ENCODE measurements at places on chromosomes 1 and 21.
A peak's percentile ranks its signal among the peaks of the same experiment; 100 is the strongest.

GRCh38 chr1:85580872-85581801 is 576 bp downstream of the CCN1 start:
- peak; percentile 15 for DNase-seq

DNA sequence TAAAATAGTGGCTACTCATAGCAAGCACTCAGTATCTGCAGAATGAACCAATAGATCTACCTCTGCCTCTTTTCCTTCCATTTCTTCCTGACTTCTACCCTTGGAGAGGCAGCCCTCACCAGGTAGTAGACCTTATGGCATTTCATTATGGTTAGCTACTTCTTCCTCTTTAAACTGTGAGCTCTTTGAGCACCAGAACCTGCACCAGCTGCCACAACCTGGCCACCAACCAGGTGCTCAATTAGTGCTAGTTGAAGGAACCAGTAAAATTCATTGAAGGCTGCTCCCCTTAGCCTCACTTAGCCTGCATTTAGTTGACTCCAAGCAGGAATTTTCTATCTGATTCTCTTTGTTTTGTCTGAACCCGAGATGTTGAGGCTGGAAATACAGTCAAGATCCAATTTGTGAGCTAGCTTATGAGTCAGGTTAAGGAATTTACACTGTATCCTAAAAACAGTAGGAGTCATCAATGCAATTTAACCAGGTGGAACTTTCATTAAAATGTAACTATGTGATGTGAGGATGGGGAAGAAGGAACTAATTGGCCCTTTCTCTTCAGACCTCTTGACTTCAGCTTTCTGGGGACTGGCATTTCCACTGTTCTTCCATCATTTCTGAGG is 81.5 kb upstream of the UBE2U start:
- DNase-seq: no peak

GRCh38 chr1:25046194-25046532 is 116.1 kb upstream of the RUNX3 start:
- DNase-seq: no peak

- no peak for DNase-seq
Observed at GRCh38 chr1:160436966-160437365, 36.6 kb downstream of the VANGL2 start.

DNA sequence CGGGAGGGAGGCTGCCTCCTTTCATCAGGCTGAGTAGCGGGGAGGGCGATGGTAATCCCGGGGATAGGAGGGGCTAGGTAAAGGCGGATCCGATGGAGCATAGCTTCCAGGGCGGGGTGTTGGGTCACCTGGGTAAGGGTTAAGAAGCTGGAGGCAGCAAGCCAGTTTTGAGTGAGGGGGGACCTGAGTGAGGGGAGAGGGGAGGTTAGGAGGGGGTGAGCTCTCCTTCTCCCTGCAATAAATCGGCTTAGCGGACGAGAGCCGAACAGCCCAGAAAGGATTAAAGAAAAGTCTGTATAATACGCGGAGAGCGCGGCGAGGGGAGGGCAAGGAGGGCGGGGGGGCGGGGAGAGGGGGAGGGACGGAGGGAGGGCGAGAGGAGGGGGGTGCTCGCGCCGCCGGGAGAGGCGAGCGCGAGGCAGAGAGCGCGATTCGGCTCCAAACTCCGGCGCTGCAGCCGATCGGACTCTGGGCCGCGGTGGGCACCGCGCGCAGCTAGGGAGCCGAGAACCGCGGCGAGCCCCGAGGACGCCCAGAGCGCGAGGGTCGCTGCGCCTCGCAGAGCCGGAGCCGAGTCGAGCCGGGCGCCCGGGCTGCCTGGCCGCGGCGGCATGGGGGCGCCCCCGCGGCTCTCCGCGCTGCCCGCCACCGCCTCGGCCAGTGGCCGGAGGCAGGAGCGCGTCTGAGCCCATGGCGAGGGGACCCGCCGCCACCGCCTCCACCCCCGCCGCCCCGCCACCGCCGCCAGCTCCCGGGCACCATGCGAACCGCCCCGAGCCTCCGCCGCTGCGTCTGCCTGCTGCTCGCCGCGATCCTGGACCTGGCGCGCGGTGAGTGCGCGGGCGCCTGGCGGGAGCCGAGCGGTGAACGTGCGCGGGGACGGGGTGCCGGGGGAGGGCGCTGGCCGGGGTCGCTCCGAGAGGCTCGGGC is at the start of gene IGSF21:
Gene IGSF21, plus strand, starts transcription at position 430 of the 930 bp plus-strand sequence. Its CDS starts 331 bp downstream, at position 761.
- DNase-seq: no peak

DNA sequence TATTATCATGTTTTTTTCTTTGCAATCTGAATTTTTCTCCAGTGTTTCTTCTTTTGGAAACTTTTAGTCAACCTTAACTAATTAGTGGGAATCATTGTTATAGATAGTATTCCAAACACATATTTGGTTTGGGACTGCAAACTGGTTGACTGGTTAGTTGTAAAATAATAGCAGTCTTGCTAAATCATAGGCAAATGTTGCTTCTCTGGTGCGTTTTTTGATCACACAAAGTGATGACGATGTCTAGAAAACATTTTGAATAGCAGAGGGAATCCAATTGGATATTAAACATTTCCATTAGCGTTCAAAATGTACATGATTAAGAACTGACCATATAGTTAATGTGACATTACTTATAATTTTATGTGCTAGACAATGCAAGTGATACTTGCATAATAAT is 4.5 kb downstream of the DNAJB4 start:
- DNase-seq: no peak

DNA sequence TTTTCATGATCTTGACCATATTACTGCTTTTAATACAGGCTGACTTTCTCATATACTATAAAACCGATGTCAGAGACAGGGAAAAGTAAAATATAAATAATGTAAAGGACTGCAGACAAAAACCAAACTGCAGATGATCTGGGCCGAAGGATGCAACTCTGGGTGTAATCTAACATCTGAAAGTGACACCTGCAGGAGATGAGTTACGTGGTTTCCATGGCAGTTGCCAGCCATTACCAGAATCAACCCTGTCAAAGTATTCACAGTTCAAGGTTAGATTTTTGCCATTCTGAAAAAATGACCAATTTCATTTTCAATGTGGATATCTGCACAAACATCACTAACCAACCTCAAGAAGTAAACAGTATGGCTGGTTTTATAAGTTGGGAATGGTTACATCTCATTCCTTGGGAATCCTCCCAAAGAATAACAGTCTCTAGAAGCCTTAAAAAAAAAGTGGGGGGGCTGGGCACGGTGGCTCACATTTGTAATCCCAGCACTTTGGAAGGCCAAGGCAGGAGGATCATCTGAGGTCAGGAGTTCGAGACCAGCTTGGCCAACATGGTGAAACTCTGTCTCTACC is 27.7 kb downstream of the DNAJC11 start:
- no peak for DNase-seq

DNA sequence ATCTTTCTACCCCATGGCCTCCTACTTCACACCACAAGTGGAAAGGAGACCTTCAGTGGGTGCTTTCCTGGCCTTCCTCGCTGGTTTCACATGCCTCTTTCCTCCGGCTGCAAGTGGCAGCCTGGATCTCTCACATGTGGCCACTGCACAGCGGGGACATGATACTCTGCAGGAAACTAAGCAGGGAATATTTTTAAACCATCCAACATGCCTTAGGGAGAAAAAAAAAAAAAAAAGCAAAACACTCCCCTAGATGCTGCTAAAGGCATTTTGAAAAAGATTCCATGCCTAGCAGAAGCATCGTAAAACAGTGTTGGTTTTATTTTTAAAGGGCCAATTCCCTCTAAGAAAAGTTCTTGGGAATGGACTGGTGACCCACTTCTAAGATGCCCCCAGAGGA is 12.2 kb upstream of the GJA5 start:
- no peak for DNase-seq

- no peak for DNase-seq
Observed at GRCh38 chr1:204571128-204571527, 54.9 kb downstream of the MDM4 start.

DNA sequence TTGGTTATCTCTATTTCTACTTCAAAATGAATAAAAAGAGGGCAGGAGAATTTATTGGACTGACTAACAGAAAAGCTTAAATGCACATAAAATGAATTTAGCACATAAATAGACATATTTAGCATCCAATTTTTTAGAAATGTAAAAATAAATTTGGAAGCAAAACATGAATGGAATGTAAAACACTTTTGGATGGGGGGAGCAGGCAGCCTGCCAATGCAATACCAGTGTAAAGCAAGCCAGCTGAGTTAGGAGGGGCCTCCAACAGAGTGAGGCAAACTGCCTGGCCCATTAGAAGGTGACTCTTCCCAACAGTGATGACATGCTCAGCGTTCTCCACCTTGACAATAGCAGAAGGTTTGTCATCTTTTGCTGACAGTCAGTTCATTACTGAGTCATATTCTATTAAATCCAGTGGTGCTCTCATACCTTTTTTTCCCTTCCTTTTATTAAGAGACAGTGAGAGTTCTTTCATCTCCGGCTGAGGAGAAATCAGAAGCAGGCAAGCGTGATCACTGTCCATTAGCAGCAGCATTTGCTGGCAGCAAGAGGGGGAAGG is 19.5 kb upstream of the EXO1 start:
- no peak for DNase-seq

DNA sequence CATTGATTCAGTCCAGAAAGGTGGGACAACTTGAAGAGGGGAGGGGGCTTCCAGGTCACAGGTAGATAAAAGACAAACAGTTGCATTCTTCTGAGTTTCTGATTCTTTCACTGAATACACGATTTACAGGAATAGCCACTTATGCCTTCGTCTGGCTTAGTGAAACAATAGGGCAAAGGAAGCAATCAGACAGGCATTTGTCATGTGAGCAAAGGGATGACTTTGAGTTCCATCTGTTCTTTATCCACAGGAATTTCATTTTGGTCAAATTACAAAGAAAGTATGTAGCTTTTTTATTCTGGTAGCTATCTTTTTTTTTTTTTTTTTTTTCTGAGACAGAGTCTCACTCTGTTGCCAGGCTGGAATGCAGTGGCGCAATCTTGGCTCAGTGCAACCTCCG is 202.5 kb downstream of the TTLL7 start:
- no peak for DNase-seq

DNA sequence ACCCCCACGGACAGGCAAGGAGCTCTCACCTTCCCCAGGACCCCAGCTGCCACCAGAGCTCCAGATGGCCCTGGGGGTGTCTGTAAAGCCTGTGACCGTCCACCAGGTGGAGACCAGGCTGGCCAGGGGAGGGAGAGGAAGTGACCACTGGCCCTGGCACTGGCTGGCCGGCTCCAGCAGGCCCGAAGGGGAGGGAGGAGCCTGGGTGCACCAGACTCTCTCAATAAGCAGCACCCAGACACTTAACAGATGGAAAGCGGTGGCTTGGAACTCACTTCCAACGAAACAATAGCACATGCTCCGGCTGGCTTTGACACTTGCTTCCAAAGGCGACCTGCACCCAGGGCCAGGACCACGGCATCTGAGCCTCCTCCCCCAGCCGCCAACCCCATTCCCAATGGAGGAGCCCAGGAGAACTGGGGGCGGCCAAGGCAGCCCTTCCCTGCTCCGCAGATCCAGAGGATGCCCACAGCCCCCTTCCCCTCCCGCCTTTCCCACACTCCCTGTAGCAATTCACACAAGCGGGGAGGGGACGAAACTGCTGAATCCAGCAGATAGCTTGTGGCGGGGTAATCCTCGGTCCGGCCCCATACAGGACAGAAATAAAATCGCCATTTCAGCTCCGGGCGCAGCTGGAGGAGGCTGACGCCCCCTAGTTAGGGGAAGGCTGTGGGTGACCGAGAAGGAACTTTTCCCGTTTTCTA is 742 bp upstream of the PDE9A start:
- no peak for DNase-seq

- DNase-seq: no peak
Observed at GRCh38 chr1:50859657-50860056, 100.4 kb downstream of the FAF1 start.

DNA sequence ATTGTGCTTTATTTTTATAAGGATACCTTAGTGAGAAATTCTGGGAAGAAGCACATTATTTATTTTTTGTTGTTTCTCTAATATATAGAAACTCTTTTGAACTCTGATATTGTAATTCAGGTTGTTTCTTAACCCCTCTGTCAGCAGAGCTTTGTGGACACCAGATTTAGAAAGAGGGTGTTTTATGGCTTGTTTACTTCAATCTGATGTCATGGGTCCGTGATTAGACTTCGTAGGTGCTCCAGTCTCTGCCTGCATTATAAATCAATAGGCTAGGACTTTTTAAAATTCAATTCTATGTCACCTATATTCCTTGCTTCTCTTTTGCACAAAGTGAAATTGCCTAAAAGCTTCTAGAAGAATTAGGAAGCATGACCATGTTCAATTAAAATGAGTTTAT is 47.3 kb upstream of the CCDC190 start:
- DNase-seq: no peak

DNA sequence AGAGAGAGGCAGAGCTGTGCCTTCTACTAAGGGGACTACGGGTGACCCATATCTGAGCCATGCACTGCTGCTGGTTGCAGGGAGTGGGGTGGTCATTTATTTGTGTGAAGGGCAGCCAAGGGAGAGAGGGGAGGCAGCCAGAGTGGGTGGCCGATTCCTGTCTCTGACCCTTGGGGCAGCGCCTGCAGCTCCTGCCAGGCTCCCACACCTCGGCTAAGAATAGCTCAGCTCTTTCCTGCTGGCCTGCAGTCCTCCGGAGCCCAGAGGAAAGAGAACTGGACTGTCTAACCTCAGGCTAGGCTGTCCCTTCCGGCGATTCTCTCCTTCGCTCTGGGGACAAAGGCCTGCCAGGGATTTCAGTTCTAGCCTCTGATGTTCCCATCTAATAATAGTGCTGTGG is 11.6 kb upstream of the CD34 start:
- no peak for DNase-seq

DNA sequence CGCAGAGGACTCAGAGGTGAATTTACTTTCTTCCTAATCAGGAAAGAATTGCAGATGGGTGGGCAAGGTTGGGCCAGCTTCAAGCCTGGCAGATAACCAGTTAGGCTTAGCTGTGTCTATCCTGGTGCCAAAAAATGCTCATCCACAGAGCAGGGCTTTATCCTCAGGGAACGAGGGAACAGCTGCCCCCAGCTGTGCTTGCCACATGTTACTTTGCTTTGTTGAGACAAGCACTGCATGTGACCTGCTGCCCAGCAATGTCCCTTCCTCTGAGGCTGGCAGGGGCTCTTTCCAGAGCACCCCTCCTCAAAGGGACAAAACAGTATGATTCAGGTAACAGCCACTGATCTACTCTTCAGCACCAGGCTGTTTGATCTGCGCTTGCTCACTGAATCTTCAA is 505.1 kb upstream of the USP24 start:
- no peak for DNase-seq

DNA sequence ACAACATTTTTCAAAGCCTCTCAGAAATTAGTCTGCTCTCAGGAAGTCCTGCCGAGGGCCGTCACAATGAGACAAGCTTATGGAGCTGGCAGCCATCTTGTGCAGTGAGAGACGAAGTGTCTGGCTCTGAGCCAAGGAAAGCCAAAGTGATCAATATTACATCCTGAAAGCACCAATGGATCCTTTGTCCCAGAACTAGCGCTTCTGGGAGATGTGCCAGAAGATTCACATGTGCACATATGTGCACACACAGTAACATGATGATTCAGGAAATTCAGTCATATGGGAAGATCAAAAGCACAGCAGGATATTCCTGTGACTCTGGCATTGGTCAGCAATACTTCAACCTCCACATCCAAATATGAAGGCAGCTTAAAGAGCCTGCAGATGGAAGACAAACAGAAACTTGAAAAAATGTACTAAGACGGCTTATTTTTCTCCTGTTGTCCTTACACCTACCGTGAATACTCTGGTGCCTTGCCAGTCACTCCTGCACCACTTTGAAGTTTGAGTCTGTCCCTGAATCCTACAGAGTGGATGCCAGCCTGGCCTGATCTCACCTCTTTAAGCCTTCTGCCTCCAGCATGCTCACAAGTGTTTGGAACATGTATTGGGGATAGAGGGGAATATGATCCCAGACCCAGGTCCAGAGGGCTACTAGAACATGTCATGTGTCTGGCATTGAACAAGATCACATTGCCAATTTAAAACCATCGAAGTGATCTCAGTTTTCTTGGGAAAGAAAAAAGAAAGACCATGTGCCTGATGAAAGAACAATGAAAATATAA is 44.5 kb upstream of the PRRX1 start:
- no peak for DNase-seq

Data from NCI-H2029 treated with DMSO at 0.1 percent for 48 hours (cell line).